ENCODE measurements at places on chromosomes 12 and 14.
A peak's percentile ranks its signal among the peaks of the same experiment; 100 is the strongest.

GRCh38 chr12:113086249-113087164 lies 30.0 kb downstream of the DTX1 start:
- no peak for DNase-seq

GRCh38 chr12:110622582-110622981 lies 8.7 kb downstream of the TCTN1 start:
- no peak for DNase-seq

DNA sequence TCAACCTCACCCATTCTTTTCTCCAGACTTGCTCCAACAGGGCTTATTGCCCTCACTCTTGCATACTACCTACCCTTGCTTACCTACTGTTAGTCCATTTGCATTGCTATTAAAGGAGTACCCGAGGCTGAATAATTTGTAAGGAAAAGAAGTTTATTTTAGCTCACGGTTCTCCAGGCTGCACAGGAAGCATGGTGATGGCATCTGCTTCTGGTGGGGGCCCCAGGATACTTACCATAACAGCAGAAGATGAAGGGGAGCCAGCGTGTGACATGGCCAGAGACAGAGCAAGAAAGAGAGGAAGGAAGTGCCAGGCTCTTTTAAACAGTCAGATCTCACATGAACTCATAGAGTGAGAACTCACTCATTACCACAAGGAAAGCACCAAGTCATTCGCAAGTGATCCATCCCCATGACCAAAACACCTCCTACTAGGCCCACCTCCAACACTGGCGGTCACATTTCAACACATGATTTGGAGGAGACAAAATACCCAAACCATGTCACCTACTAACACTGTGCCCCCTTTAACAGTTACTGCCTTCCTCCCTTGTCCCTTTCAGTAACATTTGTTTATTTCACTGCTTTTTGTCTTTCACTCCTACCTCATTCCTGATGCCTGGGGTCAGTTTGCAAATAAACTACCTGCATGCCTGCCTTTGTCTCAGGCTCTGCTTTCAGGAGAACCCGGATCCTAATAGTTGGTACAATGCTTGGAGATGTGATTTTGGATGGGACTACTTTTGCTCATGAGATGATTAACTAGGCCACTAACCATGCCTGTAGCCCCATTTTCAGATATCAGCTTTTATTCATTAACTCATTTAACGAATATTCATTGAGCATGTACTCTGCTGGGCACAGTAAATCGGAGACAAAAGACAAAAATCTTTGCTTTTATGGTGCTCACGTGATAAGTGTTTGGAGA lies 41.6 kb upstream of the CSRP2 start:
- DNase-seq, result peak; percentile 85

DNA sequence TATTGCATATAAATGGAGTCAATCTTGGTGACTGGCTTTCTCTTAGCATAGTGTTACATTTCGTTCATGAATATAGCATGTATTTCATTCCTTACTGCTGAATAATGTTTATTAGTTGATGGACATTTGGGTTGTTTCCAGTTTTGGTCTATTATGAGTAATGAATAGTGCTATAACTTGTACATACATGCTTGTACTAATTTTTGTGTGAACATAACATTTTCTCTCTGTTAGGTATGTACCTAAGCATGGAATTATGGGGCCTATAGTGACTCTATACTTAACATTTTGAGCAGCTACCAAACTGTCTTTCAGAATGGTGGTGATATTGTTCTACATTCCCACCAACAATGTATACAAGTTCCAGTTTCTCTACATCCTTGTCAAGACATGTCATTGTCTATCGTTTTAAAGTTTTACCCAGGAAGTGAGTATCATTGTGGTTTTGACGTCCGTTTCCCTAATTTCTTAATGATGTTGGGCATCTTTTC lies 23.1 kb downstream of the ATP2A2 start:
- no peak for DNase-seq

DNA sequence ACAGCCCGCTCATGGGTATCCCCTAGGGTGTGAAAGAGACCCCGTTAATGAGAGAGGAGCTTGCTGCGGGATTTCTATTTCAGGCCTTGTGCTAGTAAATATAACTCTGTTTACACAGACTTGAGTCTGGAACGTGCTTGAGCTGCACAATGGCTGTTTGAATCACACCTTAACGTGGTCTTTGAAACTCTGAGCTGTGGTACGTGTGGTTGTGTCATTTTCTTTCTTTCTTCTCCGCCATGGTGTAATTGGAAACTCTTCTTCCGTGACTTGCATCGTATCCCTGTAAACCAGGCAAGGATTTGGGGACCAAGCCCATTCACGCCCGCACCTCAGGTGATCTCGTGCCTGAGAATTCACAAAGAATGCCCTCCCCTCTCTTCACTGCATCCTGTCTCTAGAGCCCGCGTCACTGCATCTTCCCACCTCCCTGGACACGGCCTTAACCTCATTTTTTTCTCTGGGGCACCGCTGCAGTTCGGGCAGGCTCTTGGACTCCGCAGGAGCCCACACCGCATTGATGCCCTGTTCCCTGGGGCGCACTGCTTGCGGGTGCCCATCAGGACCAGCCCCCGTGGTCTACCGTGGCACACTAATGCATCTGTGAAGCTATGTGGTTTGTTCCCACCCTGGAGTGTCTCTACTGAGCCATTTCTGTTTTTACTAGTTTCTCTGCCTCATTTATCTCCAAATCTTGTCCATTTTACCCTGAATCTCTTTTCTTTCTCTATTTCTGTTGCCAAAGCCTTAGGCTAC lies 78.4 kb upstream of the PARP11 start:
- no peak for DNase-seq

DNA sequence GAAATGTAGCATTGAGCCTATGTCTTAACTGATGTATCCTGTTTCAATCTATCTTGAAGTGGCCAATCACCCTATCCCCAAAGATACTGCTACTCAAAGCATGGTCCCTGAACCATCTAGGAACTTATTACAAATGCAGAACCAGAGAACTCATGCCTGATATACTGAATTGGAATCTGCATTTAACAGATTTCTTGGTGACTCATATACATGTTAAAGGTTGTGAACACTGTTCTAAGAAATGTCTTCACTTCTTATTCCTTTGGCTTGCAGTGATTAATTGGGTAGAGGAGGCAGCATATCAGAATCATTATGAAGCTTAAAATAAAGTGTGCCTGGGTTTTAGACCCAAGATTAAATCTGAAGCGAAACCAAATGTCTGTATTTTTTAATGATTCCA lies 795.6 kb downstream of the DIO2 start:
- no peak for DNase-seq

DNA sequence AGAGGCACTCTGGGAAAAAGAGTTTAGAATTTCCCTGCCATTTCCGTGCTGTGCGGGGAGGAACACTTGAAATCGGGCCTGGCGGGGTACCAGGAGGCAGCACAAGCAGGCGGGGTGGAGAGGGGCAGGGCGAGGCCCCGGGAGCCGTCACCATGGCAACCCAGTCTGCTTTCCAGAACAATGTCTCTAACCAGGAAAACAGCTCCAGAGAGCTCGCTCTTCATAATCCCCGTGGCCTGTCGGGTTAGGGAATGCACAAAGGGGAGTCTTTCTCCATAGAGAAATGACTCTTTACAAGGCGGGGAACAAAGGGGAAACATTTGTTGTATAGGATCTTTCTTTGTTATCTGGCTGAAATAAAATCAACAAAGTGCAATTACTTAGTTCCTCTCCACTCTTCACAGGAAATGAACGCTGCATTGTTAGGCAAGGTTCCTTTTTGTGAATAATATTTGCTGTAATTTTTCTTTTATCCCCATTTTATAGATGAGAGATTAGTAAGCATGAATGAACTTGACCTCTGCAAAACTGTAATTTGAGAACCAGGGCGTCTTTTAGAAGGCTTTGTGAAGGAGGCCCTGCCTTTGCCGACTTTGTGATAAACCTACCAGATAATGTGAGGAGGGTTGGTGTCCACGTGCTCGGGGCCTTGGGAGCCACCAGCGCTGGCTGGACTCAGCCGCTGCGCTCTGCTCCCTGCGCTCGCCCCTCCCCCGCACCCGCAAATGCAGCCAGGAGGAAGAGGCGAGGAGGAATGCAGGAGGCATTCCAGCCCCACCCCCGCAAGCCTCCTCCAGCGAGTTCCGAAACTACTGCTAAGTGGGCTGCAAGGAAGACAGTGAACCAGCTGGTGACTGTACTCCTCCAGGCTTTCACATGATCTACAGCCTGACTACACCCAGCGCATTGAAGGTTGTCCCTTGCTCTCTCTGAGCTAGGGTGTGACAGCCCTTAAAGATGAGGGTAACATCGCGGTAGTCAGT lies 105.2 kb upstream of the ATF7IP start:
- peak; percentile 6 for DNase-seq

GRCh38 chr12:62075870-62076269 lies 184.3 kb upstream of the USP15 start:
- no peak for DNase-seq

DNA sequence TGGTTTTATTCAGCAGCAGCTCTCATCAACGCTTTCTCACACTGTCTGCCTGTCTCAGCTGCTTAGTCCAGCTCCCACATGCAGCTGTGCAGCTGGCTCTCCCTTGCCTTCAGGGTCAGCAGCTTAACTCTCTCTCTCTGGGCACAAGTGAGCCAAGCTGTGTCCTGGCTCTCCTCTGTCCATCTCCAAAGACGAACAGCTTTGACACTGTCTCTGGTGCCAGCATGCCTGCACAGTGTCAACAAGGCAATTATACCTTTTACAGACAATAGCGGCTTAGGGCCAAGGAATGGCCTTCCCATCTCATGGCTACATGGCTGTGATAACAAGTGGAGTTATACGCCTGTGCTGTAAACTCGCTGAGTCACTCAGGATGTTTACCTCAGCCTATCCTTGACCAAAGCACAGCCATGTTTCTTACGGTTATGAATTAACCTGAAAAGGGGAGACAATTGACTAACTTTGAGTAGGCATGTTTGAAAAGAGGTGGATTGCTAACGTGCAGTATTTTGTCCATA lies 38.4 kb upstream of the MANSC4 start:
- DNase-seq, result no peak

GRCh38 chr12:1768615-1769014 lies 51.8 kb upstream of the LRTM2 start:
- no peak for DNase-seq
